ENCODE measurements at places on chromosomes 13 and 19.

- DNase-seq, result peak; percentile 28
Observed at GRCh38 chr19:41541990-41542584, 33.9 kb upstream of the CEACAM21 start.

GRCh38 chr19:47514151-47514868, 553 bp downstream of the NAPA start:
- DNase-seq, result peak; percentile 12

- no peak for DNase-seq
Observed at GRCh38 chr13:111368091-111368490, 47.6 kb downstream of the TEX29 start.

GRCh38 chr19:30116984-30117555, 175.0 kb downstream of the URI1 start:
- DNase-seq, result no peak

- DNase-seq, result no peak
Observed at GRCh38 chr13:68056816-68057710, 826.9 kb upstream of the PCDH9 start.

GRCh38 chr13:113544071-113544891, 40.3 kb upstream of the TFDP1 start:
- DNase-seq, result no peak

All from EH (cell line).